ENCODE measurements at places on chromosomes 5 and 9.

GRCh38 chr5:132280371-132281240 is 13.6 kb upstream of the SLC22A4 start:
- no peak for DNase-seq

- DNase-seq = no peak
Observed at GRCh38 chr5:149957855-149958254, 2.7 kb upstream of the SLC26A2 start.

DNA sequence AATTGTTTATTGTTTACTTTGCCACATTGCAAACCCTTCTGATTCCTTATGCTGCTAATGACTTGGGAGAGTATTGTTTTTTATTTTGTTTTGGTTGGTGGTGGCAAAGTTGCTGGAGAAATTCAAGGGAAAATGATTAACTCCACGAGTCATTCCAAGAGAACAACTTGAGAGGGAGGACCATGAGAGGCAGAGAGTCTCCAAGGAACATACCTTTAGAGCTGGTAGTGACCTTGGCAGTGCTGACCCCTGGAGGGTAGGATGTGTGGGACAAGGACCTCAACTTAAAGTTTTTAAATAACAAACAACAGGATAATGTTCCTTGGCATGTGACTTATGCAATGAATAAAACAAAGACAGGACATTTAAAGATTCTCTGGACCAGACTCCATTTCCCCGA is 139.7 kb downstream of the LRRC70 start:
- no peak for DNase-seq

GRCh38 chr5:66875315-66875714 is 279.1 kb downstream of the MAST4 start:
- no peak for DNase-seq

DNA sequence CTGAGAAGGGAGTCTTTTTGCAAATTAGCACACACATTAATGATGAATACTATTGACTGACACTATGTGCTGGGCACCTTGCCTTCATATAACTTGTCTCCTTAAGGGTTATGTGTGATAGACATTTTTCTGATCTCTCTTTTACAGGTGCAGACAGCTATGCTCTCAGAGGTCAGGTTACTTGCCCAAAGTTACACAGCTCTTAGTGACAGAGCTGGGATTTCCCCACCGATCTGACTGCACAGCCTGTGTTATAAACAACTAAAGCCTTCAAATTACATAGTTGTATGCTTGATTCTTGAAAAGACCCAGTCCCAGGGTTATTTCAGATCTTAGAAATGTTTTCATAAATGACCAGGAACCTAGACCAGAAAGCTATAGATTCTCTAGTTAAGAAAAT is 462.7 kb downstream of the EBF1 start:
- DNase-seq = no peak

GRCh38 chr5:95331358-95331757 is 46.5 kb upstream of the MCTP1 start:
- DNase-seq = no peak

DNA sequence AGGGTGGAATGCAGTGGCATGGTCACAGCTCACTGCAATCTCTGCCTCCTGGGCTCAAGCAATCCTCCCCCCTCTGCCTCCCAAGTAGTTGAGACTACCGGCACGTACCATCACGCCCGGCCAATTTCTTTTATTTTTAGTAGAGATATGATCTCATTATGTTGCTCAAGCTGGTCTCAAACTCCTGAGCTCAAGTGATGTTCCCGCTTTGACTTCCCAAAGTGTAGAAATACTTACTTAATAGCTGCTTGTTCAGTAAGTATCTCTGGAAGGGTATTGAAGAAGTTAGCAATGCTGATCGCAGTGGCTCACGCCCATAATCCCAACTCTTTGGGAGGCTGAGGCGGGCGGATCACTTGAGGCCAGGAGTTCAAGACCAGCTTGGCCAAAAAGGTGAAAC is 35.7 kb upstream of the PLIN2 start:
- no peak for DNase-seq

GRCh38 chr5:134525683-134526482 is 413 bp downstream of the JADE2 start:
- DNase-seq = peak; percentile 61

GRCh38 chr9:120365386-120365785 is 214.6 kb downstream of the CDK5RAP2 start:
- no peak for DNase-seq

- no peak for DNase-seq
Observed at GRCh38 chr5:13248253-13248652, 696.2 kb downstream of the DNAH5 start.

All from fibroblast of the conjunctiva (primary cell).